GM06990 (cell line): ENCODE measurements at places on chromosomes 2 and 18.
A peak's percentile ranks its signal among the peaks of the same experiment; 100 is the strongest.

- no peak for DNase-seq
Measured at GRCh38 chr2:109555346-109555900, 58.3 kb downstream of the SEPTIN10 start.

DNA sequence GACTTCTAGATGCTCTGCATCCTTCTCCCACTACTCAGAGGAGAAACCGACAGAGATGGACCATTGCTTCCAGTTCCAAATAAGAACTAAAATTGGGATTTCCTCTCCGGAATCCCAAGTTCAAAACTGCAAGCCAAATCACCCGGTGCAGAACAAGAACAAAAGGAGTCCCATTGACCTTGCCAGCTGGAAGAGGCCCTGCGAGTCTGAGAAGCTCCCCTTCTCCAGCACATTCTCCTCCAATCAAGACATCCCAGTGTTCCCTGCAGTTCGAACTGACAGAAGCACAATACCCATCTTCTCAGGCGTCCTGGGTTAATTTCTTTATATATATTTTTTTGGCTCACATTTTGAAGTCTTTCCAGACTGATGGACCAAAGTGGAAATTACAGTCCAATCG, 195.3 kb upstream of the MEIS1 start:
- DNase-seq = no peak

- DNase-seq = no peak
Measured at GRCh38 chr2:42193722-42194187, 24.6 kb downstream of the EML4 start.

- DNase-seq = no peak
Measured at GRCh38 chr2:121288454-121289231, 3.6 kb upstream of the TFCP2L1 start.

- DNase-seq = no peak
Measured at GRCh38 chr2:109677835-109678580, 63.8 kb downstream of the SOWAHC start.

DNA sequence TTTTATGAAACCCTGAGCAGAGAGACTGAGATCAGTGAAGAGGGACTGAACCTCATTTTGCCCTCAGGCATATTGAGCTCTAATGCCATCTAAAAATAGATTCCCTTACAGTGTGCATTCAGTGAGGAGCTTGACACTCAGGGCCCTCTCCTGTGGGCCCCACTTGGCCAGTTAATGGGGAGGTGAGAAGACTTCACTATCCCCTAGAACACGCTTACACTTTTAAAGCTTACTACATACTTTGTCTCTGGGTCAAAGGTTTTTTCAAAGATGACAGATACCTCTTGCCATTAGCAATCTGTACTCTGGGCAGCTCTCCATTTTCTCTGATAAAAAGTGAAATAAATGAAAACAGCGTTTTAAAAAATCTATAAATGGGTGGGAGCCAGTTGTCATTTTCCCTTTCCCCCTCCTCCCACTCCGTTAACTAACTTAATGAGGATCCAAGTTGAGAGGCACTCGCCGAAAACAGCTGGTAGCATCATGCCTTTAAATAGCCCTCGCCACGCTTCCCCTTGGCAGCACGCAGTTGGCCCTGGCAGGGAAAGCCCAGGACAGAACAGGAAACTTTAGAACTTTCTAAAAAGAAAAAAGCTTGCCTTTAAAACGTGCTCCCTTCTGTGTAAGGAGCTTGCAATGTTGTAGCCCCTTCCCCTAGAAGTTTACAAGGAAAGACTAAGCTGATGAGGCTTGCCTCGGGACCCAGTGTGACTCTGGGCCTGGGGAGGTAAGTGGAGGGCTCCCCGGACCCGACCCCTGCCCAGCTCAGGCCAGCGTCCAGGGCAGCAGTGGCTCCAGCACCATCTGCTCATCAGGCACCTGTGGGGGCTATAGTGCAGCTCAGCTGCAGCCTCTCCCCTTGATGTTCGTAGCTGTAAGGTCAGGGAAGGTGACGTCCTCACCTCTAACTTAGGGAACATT, 58.8 kb upstream of the FOSL2 start:
- DNase-seq = no peak

DNA sequence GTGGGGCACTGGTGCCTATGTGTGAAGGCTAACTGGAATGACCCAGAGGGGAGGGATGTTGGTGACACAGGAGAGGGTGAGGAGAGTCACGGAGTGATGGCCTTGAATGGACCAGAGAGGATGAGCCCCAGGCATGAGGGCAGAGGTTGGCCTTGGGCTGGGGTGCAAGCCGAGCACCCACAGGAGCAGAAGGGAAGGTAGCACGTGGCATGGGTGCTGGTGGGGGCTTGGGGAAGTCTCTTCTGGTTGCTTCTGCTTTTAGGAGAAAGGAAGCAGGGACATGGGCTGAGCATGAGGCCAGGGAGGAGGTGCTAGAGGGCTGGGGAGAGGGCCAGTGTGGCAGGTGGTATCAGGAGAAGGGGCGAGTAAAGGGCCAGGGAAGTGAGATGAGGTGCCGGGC, 183.8 kb downstream of the DYSF start:
- DNase-seq = no peak

DNA sequence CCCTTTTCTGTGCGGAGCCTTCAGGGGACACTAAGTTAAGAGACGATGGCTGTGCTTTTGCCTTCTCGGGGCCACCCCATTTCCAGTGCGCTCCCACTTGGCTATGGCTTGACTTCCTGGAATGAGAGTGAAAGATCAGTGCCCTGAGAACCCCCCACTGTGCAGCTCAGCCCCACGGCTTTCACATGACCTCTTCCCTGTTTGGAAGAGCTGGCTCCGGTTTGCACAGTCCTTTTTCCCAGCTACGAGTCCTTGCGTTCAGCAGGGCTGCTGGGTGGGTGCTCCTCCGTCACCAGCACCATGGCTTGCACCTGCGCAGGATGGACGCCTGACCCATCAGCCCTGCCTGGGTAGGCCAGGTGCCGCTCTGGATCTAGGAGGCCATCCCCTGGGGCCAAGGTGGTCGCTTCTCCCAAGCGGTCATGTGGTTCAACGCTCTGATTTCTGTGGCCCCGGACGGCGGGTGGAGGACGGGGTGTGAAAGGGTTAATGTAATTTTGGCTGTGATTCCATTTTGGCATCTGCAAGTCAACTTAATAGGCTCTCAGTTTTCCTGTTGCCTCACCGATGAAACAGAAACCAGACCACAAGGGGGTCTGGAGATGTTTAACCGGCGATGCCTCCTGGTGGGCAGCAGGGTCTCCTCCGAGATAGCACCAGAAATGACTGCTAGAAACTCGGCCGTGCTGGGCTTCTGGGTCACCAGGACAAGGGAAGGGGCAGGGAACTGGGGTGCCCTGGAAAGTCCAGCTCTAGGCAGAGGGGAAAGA, 113.1 kb upstream of the HAAO start:
- DNase-seq = no peak

- no peak for DNase-seq
Measured at GRCh38 chr2:123993728-123994323, 31.3 kb upstream of the CNTNAP5 start.

DNA sequence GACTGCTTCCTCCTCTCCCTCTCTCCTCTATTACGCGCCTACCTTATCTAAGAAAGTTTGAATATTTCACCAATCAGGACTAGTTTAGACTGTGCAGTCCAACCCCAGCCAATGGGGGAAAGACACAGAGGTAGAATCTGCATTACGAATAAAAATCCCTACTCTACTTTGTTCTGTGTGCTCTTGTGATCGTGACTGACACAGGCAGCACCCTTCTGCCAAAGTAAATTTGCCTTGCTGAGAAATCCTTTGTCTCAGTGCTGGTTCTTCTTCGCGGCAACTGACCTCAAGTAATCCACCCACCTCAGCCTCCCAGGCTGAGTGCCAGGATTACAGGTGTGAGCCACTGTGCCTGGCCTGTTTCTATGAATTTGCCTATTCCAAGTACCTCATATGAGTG, 8.6 kb upstream of the CDCA7 start:
- peak; percentile 25 for DNase-seq

GRCh38 chr2:70084973-70085710, 2.1 kb upstream of the PCBP1 start:
- peak; percentile 75 for DNase-seq

DNA sequence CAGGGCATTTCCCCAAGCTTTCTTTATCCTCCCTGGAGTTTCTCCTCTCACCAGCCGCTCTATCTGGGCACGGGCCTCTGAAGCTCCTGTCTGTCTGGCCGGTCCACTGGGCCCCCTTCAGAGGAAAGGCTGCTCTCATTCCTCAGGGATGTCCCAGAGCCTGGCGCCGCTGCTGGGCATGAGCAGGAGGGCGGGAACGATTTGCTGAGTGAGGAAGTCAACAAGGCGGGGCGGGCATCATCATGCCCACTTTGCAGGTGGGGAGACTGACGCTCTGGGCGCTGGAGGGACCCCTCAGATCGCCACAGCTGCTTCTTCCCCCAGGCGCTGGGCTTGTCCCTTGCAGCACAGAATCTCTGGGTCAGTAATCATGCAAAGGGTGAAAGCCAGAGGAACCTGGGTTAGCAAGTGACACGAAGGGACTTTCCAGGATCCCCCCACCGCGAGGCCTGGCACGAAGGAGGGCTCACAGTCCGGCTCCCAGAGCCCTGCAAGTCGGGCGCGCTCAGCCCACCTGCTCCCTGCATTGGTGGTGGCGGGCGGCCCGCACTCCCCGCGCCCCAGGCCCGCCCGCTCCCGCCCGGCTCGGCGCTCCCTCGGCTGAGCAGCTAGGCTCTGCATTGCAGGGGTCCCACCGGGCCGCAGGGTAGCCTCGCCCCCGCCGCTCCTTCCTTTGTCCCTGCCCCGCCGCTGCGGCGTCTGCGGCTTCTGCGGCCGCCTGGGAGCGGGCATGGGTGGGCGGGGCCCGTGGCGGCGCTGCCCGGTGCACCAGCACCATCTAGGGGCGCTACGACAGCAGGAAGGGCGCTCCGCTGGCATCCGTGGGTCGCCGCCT, 157.8 kb downstream of the CYRIA start:
- no peak for DNase-seq

- DNase-seq = no peak
Measured at GRCh38 chr2:123362671-123363440, 662.2 kb upstream of the CNTNAP5 start.

DNA sequence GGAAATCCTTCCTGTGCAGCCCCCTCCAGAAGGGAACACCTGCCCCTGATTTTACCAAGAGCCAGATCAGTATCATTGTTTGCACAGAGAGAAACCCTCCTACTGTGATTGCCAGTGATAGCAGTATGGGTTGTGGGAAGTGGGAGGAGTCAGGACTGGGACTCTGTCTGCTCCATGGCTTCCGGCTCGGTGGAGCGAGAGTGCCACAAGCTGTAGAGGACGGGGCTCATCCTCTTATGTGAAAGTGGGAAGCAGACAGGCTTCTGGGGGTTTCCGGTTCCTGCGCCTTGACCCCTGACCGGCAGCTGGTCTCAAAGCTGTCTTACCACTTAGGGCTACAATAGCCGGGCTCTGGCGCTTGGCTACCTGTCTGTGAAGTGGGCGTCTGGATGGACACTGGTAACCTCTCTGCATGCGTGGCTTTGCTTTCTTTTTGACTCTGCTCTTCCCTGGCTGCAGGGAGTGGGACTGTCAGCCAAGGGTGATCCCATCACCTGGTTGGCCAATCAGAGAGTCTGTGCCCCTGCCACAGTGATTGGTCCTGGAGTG, 79.7 kb downstream of the BCL2L11 start:
- no peak for DNase-seq

DNA sequence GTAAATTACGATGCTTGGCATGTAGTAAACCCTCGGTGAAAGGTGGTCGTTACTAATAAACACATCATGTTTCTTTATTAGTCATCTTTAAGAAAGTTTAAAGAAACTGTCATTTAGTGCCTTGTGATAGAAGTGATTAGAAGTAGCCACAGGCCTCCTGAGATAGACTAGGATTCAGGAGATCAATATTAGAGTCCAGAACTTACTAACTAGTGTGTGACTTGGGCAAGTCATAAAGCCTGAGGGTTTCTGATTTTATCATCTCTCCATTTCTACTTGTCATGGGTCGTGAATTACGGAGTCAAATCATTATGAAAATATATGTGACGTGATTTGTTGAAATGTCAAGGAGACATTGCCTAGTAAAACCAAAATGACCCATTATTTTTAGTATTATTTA, 6.7 kb downstream of the RPE start:
- no peak for DNase-seq

DNA sequence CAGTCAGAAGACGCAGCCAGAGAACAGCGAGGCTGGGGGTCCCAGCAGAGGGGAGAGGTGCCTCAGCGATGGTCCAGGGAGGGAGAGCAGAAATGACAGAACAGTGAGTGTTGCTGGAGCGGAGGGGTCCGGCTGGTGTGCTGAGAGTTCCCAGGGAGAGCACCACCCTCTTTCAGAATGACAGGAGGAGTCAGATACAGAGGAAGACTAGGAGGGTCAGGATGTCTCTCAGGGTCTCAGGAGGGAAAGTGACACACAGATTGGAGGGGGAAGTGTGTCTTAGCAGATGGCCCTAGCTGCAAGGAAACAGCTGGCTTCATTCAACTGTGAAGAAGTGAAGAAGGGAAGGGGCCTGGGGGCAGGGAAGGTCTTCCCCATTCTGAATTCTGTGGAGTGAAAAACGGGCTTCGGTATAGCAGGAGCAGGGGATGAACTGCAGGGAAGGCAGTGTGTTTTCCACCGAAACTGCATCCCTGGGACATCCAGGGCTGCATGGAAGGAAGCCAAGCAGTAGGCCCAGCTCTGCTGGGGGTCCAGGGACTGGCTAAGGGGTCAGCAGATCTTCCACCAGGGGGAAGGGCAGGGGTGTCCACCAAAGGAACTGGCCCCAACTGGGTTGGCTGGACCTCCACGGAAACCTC, 90.0 kb upstream of the OTOS start:
- no peak for DNase-seq

GRCh38 chr18:2984703-2985261, 28.2 kb downstream of the LPIN2 start:
- no peak for DNase-seq

- no peak for DNase-seq
Measured at GRCh38 chr2:144517866-144518747, 1.8 kb downstream of the ZEB2 start.

- peak; percentile 23 for DNase-seq
Measured at GRCh38 chr18:62637807-62638687, 77.3 kb upstream of the PHLPP1 start.

DNA sequence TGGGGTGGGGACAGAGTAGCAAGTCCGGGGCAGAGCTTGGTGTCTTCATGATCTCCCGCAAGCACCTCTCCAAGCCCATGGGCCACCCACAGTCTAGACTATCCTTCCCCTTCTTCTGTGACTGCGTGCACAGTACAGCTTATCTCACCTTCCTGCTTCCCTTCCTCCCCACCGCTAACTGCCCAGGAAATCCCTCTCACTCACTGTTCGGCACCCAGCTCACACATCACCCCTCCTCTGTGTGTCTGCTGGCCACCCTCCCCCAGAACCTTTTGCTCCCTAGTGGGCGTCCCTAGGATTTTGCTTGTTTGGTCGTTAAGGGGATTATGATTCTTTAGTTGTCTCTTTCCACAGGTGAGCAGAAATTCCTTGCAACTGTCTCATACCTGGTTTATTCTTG, 31.5 kb upstream of the SMAD7 start:
- no peak for DNase-seq

GRCh38 chr2:95071856-95072255, 46.3 kb downstream of the MAL start:
- no peak for DNase-seq
